Right hindlimb (tissue), 1 donor: ENCODE measurements at places on chromosomes 7 and 10.

- no peak for DNase-seq
These were observed 7.8 kb downstream of the LIPF start for GRCh38 chr10:88672041-88672440.

- no peak for DNase-seq
These were observed 3.2 kb upstream of the CDHR1 start for GRCh38 chr10:84191106-84191505.

DNA sequence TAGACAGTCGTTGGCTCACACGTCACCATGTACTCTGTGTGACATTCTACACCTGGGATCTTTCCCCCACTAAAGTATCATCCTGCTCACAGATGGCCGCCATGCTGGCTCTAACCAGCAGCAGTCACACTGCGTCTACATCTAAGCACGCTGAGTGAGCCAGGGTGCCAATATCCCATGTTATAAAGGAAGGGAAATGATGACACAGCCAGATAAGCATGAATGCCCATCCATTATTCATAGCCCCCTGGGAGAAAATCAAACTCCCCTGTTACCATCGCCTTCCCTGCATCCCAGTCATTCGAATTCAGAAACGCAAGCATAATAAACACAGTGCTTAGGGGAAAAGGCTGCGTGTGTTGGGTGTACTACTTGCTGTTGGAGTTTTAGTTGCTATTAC, 698.2 kb upstream of the AUTS2 start:
- no peak for DNase-seq

DNA sequence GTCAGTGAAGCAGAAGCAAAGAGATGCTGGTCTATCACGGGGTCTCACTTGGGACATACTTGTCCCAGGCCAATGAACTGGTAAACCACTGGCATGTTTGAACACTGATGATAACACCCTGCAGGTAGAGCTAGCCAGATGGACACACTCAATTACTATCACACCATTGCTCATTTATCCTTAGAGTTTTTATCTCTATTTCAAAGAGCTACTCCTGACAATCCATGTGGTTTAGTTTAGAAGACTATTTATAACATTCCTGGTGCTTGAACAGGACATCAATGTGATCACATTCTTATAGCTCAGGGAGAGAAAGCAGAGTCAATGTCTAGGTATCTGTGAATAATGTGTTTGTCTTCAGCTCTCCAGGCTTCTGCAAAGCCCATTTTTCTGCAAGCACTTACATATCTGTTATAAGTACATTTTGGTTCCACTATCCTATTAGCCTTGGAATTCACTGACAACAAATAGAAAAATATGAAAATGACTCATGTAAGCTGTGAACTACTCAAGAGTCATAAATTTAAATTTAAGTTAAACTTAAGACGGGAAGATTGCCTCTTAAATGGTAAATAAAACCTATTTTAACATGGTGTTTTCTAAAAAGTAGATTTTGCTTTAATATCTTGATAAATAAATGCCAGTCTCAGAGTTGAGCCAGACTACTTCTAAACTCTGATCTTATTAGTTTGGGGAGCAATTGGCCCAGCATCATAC, 106.7 kb upstream of the MBL2 start:
- DNase-seq = no peak
